ENCODE measurements at places on chromosomes 3 and 15.

DNA sequence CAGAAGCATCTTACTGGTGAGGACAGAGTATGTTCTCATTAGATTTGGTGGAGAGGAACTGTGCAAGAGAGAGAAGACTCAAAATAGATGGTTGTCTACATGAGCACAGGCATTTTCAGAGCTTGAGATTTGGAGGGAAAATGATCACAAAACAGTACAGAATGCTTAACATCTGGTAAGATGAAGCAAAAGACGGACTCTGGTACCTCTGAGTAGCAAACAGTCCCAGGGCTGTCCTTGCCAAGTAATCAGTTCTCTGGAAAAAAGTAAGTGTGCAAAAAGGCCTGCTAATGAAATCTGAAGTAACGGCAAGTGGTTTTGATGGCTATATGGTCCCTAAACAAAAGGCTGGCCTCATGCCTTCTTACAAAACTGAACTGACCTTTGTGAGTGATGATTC, 414.2 kb downstream of the CNTN4 start:
- no peak for DNase-seq

GRCh38 chr3:124512881-124513609, 217.2 kb upstream of the UMPS start:
- DNase-seq = no peak

- peak; percentile 44 for DNase-seq
Measured at GRCh38 chr15:57133127-57133968, 214.9 kb downstream of the TCF12 start.

DNA sequence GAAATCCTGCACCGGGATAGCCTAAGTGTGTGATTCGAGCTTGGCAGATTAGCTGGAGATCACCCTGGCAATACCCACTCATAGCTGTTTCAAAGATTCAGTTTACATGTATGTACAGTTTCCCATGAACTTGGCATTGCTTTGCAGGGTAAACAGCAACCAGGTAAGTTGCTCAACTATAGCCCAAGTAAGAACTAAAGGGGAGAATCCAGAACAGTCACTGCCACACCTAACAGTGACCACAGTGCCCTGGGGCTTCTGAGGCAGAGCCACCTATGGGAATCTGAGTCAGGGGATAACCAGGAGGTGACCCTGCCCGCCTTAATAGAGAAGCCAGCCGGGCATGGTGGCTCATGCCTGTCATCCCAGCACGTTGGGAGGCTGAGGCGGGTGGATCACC, 15.9 kb downstream of the CDAN1 start:
- no peak for DNase-seq

- no peak for DNase-seq
Measured at GRCh38 chr3:127899200-127899599, 15.8 kb upstream of the KBTBD12 start.

- DNase-seq = no peak
Measured at GRCh38 chr3:14507757-14508504, 32.2 kb downstream of the GRIP2 start.

DNA sequence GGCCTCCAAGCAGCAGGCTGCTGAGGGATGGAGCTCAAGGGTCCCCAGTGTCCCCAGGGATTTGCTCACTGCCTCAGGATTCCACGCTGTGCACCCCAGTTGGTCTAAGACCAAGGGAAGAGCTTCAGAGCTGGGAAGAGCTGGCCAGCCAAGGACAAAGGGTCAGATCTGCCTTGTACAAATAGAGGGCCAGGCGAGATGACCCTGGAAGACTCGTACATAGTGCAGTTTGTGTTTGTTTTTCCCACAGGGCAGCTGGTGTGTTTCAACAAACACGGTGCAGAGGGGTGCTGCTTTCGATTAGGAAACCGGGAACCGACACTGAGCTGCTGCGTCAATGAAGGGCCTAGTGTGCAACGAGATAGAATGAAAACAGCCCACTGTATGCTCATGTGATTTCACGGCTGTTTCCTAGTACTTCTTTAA, 56.1 kb upstream of the TRPM1 start:
- DNase-seq = no peak

DNA sequence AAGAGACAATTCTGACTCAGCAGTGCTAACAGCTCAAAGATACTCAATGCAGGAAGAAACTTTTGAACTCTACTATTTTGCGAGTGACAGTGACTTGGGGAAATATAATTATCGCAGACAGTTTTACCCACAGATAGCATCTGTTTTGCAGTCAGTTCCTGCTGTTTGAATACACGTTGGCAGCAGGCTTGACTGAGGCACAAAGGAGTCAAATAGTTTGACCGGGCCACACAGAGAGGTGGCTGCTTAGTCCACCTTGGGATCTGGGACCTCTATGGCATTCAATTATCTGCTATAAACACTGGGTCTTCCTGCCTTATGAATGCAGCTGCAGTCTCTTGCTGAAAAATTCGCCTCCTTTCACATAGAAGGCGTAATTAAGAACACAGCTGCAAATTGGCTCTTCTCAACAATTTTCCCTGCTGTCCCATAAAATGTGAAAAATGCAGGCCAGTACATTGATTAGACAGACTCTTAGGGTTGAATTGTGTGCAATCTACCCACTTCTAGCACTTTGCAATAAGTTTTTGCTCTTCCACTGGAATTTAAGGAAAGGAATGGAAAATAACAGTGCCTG, 56.5 kb downstream of the OTOL1 start:
- DNase-seq = no peak

- DNase-seq = no peak
Measured at GRCh38 chr3:43221076-43221475, 65.3 kb upstream of the SNRK start.

DNA sequence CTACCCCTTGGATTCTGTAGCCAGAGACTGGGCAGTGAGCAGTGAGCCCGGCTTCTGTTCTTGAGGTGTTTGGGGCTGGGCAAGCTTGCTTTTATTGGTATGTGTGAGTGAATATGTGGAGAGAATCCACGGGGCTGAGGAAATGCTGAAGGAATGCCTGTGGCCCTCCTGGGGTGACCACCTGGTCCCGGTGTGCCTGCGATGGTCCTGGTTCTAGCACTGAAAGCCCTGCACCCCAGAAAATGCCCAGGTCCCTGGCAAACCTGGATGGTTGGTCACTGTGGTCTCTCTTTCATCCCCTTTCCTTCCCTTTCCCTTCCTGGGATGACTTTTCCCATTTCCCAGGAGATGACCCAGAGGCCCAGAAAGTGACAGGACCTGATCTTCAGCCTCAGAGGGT, 4.2 kb downstream of the ZBTB47 start:
- no peak for DNase-seq

GRCh38 chr3:157081626-157082210, 78.2 kb downstream of the CCNL1 start:
- DNase-seq = no peak

- DNase-seq = no peak
Measured at GRCh38 chr15:38810686-38811085, 246.1 kb upstream of the RASGRP1 start.

DNA sequence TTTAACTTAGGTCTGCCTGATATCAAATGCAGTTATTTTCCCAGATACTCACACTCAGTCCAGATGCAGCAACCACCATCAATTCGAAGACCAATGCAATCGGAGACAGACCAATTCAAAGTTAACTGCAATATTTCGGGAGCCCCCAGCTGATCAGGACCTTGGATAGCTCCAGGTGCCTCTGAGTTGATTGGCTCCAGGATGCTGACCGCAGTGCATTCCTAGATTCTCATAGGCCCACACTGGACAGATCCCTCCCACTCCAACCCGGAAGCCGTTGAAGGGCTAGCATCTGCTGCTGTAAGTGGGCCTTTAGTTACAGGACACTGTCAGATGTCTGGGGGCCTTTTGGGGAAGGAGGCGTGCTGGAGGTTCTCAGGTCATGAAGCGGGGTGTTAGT, 89.5 kb upstream of the ATP2B2 start:
- no peak for DNase-seq

DNA sequence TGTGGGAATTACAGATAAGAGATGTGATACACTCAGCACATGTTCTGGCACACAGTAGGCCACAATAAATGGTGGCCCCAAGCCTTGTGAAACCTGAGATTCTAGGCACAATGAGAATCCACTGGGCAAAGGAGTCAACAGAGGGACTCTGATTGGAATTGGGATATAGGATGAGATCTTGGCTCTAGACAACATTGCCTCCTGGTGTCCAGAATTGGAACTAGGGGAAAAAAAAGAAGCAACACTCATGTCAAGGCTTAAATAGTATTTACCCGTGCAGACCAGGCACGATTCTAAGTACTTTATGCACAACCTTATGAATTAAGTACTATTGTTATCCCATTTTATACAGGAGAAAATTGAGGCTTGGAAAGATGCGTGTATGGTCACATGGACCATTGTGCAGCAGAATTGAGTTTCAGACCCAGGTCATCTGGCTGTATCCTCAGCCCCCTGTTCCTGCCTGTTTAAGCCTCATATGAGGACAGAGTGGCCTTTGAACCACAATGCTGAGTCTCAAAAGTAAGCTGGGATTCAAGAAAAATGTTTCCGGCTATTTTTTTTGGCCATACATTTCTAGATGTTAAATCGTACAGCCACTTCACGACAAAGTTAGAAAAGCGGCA, 124.8 kb downstream of the SV2B start:
- DNase-seq = no peak

- DNase-seq = no peak
Measured at GRCh38 chr15:52121006-52121405, 8.4 kb upstream of the BCL2L10 start.

GRCh38 chr3:53353202-53353601, 5.9 kb upstream of the DCP1A start:
- DNase-seq = no peak

DNA sequence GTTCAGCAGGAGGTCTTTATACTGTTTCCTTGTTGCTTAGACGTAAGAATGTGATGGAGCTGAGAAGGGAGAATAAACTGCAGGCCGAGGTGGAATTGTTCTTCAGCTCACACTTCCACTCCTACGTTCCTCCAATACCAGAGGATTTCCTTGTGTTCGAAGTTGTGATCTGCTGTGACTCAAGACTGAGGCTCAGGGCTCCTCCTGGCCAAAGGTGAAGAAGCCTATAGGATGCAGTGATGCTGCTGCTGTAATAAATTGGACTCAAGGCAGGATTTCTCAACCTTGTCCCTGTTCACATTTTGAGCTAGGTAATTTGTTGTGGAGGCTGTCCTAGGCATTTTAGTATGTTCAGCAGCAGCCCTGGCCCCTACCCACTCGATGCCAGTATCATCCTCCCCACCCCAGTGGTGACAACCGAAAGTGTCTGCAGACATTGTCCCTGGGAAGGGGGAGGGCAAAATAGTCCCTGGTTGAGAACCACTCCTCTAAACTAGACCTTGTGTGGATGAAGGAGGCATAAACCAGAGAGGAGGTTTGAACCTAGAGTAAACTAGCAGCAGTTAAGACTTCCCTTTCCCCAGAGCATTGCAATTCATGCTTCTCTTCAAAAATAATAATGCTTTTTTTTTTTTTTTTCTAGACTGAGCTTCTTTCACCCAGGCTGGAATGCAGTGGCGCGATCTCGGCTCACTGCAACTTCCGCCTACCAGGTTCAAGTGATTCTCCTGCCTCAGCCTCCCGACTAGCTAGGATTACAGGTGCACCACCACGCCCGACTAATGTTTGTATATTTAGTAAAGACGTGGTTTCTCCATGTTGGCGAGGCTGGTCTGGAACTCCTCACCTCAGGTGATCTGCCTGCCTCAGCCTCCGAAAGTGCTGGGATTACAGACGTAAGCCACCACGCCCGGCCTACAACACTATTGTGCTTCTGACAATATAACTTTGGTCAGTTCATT, 11.1 kb downstream of the RAP2B start:
- DNase-seq = no peak

DNA sequence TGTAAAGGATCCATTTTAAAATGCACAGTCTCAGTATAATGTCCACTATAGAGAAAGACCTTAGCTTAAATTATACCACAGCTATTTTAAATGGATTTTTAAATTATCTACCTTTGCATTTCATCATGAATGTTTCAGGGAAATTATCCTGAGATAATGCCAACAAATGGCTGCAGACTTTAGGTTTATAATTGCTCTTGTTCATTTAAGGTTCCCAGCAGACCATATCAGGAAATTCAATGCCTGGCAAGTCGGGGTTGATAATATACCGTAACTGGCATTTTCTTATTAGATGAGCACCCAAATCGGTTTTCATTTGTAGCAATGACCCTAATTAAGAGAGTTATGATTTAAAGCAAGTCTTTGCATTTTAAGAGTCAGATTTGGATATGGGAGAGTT, 227.1 kb upstream of the ARRDC4 start:
- DNase-seq = no peak

DNA sequence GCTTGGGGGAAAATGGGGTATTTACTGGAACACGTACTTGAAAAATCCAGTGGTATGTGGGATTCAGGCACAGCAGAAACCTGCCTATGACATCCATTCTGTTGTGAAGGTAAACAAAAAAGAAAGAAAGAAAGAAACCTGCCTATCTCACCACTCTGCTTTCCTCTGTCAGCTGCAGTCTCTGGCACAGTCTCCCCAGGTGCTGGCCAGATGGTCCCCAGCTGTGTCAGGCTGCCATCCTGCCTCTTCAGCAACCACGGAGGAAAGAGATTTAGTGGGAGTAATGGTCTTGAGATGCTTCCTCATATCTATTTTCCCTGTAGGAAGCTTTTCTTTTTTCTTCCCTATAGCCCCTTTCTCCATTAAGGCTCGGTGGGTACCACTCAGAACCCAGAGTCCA, 2.5 kb upstream of the PXYLP1 start:
- no peak for DNase-seq

GRCh38 chr3:156978481-156978961, 152.4 kb downstream of the LEKR1 start:
- peak; percentile 8 for DNase-seq

DNA sequence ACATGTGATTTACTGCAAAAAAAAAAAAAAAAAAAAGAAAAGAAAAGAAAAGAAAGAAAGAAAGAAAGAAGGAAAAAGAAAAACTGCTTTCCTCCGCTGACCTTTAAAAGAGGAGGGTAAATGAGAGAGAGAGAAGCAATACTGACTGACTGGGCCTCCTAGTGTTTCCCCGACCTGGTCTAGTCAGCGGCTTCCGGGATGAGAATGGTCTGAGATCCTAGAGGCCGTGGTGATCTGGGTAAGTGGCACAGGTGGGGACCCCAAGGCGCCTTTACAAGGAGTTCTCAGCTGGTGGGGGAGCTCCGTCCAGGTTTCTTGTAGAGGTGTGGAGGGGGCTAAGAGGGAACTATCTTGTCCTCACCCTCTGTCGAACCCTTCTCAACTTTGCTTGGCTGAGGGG, 223.1 kb downstream of the MEIS2 start:
- no peak for DNase-seq

DNA sequence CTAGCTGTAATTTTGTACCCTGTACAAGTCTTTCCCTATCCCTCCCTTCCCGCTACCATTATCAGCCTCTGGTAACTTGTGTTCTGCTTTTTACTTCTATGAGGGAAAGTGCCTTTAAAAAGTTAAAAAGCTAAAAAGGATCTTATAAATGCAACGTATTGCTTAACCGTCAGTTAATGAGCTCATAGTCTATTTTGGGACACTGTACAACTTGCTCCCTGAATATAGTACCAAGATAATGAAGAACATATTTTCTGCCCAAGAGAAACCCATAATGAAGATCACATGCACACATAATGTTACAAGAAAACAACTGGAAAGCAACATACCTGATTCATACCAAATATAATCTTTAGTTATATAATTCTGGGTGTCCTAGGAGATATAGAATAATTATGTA, 22.6 kb downstream of the ZIC1 start:
- no peak for DNase-seq

GRCh38 chr3:186821429-186822387, 15.4 kb upstream of the RFC4 start:
- DNase-seq = no peak

Measured in C1 segment of cervical spinal cord (tissue), 14 donors.